Activated T-helper 17 cell treated with anti-CD3 and anti-CD28 coated beads, Interleukin-2, amount 50 U/mL, for 72 hours (primary cell): ENCODE measurements at places on chromosomes 2 and 18. TPM values are rescaled to one million over a fixed set of nuclear protein-coding genes. Genes with fewer than 3 reads are reported as not detected.

The COL3A1 gene
- total RNA-seq = not detected

DNA sequence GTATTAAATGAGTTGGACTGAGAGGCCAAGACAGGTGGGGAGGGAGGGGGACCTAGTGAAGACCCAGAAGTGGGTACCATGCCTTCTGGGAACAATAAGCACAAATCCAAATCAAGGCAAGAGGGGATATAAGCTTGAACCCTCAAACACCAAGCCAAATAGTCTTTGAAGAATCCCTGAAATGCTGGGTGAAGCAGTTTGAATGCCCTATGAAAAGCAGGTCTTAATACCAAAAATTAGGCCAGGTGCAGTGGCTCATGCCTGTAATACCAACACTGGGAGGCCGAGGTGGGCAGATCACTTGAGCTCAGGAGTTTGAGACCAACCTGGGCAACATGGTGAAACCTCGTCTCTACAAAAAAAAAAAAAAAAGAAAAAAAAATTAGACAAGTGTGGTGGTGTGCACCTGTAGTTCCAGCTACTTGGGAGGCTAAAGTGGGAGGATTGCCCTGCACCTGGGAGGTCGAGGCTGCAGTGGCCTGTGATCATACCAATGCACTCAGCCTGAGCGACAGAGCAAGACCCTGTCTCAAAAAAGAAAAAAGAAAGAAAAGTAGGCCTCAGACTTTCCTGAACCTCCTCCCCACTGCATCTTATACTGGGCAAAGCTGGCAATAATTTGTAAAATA, 3.5 kb downstream of the PCBP1 start:
- ATAC-seq = no peak

The FOXI3 gene
- not detected for total RNA-seq

The IL37 gene
- not detected for total RNA-seq

The USP37 gene
- total RNA-seq = 37.3 TPM

The GLI2 gene
- total RNA-seq = not detected

DNA sequence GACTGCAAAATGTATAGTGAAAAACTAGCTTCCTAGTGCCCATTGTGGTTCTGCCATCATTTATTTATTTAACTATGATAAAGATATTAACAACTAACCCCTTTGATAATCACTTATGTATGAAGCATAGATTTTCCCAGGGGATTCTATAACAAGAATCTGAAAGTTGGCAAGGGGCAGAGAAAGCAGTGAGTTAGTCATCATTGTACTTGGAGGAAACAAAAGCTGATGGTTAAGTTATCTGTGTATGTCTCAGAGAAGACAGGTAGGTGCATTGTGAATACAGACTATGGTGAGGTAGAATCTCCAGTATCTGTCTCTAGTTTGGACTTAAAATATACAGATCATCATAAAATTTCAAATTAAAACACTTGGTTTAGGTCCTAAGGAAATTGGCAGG, 2159.1 kb upstream of the CELF4 start:
- no peak for ATAC-seq

- ATAC-seq = no peak
These were observed 909.7 kb downstream of the EPHA4 start for GRCh38 chr2:220662431-220662830.

DNA sequence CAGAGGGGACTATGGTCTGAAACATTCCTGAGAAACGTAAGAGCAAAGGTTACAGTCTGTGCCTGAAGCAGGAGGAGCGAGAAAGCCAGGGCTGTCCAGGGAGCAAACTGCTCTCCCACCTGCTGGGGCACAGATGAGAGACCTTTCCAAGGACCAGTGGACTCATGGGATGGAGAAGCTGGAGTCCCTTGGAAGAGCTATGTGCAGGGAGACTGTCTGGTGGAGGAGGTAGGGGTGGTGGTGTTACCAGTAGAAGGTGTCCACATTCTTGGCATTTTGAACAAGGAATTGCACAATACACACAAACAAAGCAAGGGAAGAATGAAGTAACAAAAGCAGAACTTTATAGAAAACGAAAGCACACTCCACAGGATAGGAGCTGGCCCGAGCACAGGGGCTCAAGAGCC, 97.9 kb upstream of the CYRIA start:
- ATAC-seq = no peak

GRCh38 chr2:182667315-182667695, 48.8 kb upstream of the DNAJC10 start:
- ATAC-seq = peak; percentile 65

The LINC00305 gene
- not detected for total RNA-seq

DNA sequence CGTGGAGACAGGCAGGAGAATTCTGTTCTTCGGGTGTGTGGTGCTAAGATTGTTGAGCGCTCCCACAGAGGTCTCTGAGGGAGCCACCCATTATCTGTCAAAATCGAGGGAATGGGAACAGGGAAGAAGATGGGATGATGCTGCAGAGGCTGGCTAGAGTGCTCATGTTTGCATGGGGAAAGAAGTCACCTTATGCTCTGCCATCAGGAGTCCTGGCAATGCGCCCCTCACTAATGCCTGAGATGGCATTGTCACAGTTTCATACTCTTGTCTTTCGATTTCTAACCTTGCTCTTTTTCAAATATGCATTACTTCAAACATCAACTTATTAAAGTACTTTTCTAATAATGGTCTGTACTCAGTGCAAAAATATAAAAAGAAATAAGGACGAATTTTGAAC, 463.3 kb upstream of the CELF4 start:
- ATAC-seq = no peak

DNA sequence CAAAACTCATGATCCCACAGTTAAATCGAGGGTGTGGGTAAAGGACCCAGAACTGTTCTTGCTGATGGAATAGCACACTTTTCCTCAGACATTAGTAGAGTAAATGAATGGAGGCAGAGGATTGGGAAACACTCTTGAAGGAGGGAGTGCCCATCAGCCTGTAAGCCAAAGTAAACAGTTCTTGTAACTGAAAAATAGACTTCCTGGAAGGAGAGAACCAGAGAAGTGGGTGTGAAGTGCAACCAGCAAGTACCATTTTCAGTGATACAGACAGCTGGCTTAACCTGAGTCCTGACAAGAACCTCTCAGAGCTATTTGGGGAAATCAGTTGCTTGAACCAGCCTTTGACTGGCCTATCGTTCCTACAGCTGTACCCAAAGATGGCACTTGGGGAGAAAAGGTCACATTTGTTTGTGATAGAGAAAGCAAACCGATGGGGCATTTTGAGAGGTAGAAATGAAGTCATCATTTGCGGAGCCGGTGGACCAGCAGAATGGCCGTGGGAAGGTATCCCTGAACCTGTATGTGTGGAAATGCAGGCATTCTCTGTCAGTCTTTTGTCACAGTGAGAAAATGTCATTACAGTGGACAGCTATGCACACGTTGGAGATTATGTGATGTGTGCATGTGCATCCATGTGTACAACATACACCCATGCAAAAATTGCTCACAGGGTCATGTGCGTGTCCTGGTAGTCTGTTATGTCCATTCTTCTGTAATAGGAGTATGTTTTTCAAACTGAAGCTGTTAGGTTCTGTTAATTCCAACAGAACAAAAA, 17.8 kb downstream of the CRIM1 start:
- peak; percentile 62 for ATAC-seq

DNA sequence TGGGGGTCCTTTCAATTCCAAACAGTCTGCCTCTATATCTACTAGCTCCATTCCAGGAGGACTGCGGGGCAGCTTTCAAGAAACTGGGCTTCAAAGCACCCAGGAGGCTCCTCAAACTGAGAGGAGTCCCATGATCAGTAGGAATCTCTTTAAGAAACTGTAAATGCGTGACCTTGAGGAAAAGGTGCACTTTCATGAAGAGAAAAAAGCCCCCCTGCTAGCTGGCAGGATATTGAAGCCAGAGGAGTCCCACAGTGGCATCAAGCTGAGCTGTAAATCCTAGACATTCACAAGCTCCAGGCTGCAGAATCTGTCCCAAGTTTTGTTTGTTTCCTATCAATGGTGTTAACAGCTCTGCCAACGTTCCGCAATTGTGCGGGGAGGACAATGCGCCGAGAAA, 790.1 kb downstream of the SLC4A3 start:
- ATAC-seq = no peak

GRCh38 chr18:12238826-12239225, 15.3 kb upstream of the CIDEA start:
- ATAC-seq = no peak

GRCh38 chr2:47842846-47843245, 59.9 kb downstream of the MSH6 start:
- ATAC-seq = no peak

- no peak for ATAC-seq
These were observed 19.8 kb downstream of the LONRF2 start for GRCh38 chr2:100302585-100302892.

- no peak for ATAC-seq
These were observed 174.1 kb upstream of the ALPP start for GRCh38 chr2:232204457-232204931.

The SLC5A7 gene
- not detected for total RNA-seq

GRCh38 chr2:85635011-85635410, 19.0 kb downstream of the USP39 start:
- no peak for ATAC-seq

DNA sequence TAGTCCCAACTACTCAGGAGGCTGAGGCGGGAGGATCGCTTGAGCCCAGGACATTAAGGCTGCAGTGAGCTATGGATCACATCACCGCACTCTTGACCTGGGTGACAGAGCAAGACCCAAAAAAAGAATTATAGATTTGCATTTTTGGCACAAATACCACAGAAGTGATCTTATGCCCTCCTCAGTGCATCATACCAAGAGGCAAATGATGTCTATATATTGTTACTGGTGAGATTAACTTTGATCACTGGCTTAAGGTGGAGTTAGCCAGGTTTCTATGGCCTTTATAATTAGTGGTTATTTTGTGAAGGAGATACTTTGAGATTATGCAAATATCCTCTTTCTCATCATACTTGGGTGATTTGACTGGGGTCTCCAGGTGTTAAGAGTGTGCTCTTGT, 22.1 kb upstream of the CATIP start:
- ATAC-seq = no peak

DNA sequence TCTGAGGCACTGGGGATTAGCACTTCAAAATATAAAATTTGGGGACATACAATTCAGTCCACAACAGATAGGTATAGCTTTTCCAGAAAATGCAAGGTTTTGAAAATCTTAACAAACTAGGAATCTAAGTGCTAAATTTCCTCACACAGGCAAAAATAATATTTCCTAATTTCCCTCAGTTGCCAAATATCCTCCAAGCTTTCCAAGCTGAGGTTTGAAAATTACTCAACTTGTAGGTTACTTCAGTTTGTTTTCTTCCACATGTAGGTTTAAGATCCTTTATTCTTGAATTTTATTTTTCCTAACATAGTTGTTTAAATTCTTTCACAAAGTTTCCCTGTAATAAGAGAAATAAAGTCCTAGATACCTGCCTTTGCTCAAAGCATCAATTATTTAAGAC, 192.9 kb upstream of the NRXN1 start:
- ATAC-seq = no peak

GRCh38 chr2:75168186-75168585, 31.1 kb downstream of the TACR1 start:
- no peak for ATAC-seq

- no peak for ATAC-seq
These were observed 5.0 kb downstream of the CAB39 start for GRCh38 chr2:230717600-230717999.

The GLB1L gene
- total RNA-seq = 5.3 TPM

DNA sequence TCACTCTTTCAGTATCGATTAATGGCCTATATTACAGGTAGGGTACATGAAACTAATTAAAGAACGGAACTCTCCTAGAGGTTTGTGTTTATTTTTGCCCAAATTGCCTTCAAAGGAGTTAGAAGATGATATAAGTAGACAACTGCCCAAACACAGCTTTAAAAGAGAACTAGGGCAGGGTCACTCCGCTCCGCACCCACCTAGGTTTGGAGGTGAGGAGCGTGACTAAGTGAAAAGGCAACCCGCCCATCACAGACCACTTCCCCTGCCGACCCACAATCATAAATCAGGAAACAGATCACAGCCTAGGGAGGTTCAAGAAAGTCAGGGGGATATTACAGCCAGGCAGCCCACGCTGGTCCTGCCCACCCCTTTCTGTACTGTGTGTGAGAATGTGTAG, 166.7 kb downstream of the C1D start:
- ATAC-seq = no peak

DNA sequence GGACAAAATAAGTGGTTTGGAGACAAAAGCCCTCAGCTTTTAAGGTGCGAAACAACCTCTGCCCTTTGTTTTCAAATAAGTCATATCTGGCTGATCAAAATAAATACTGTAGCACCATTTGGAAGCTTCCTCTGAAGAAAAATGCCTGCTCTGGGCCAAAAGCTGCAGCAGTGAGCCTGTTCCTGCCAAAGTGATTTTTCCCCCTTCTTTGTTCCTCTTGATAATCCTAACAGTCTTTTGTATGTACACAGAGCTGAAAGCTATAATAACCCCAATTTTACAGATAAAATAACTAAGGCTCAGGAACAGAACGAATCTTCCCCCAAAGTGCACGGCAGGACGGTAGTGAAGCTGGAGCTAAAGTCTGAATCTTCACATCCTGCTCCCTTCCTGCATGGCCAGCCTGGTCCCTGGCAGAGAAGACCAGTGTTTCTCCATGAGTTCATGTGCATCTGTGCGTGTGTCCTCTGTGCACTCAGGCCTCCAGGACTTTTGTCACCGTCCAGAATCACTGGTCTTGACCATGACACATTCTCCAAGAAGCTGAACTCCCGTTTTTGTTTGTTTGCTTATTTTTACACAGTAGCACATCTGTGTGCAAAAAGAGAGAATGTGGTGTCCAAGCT, 2114.1 kb upstream of the PIK3C3 start:
- no peak for ATAC-seq

The FAM110C gene
- total RNA-seq = 23.6 TPM

GRCh38 chr2:134154246-134154645, 99.6 kb upstream of the MGAT5 start:
- ATAC-seq = no peak

DNA sequence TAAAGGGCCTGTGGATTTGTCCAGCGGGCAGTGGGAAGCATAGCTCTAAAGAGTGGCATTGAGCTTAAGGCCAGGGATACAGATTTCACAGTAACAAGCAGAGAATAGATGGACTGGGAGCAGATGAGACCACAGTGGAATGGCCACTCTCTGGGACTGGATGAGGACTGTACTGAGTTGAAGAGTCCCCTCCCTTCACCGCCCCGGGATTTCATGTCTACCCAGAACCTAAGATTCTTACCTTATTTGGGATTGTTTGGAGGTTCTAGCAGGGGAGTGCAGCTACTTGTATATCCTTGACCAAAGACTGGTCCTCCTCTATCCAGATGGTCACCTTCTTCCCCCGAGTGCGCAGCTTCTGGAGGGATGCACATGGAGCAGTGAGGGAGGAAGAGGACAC, 28.0 kb upstream of the EFEMP1 start:
- ATAC-seq = no peak

DNA sequence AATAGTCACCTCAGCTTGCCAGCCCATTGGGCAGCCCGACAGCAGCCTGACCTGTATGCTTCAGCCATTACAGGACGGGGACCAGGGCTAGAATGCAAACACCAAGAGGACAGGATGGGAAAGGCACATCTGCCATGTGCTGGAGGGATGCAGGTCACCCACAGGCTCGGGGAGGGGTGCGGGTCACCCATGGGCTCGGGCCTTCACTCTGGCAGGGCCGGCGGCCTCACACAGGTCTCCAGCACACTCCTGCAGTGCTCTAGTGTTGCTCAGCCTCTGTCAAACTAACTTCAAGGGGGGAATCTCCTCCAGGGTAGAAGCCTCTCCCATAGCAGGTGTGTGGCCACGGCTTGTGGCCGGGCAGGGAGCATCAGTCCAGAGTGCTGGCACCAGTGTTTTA, 222.5 kb downstream of the SEPTIN10 start:
- ATAC-seq = no peak
